ENCODE measurements at places on chromosomes 7 and 10.

GRCh38 chr7:90900628-90901356 lies 304.7 kb downstream of the CDK14 start:
- DNase-seq, result no peak

GRCh38 chr10:63413429-63413828 lies 52.3 kb downstream of the JMJD1C start:
- no peak for DNase-seq

GRCh38 chr7:158289761-158290523 lies 297.7 kb downstream of the PTPRN2 start:
- DNase-seq, result no peak

DNA sequence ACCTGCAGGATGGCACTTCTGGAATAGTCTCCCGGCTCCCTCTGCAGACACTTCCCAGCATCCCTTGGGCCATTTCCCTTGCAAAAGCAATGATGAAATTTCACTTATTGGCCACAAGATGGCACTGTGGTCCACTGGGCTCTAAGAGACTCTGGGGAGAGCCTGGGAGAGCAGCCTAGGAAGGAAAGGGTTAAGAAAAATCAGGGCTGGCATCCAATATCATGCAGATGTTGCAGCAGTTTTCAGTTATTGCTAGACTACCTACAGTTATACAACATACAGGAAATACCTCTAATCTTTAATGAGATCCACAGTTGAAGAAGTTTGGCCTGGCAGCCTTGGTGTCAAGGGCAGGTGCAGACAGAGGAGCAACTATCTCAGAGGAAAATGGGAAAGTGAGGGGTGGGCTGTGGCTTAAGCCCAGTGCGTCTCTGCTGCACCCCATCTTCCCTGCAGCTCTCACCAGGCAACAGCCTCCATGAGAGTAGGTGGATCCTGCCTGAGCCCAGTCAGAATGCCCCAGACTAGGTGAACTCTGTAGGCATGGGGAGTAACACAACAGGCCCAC lies 100.2 kb upstream of the PRSS58 start:
- DNase-seq, result no peak

DNA sequence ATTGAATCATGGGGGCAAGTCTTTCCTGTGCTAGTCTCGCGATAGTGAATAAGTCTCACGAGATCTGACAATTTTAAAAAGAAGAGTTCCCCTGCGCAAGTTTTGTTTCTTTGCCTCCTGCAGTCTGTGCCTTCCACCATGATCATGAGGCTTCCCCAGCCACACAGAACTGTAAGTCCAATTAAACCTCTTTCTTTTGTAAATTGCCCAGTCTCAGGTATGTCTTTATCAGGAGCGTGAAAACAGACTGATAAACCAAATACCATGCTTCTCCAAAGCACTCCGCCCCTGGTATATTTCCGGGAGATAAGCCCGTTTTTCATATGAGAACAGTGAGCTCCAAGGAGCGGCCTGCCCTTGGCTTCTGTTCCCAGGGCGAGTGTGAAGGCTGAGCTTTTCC lies 118.9 kb downstream of the EVX1 start:
- no peak for DNase-seq

DNA sequence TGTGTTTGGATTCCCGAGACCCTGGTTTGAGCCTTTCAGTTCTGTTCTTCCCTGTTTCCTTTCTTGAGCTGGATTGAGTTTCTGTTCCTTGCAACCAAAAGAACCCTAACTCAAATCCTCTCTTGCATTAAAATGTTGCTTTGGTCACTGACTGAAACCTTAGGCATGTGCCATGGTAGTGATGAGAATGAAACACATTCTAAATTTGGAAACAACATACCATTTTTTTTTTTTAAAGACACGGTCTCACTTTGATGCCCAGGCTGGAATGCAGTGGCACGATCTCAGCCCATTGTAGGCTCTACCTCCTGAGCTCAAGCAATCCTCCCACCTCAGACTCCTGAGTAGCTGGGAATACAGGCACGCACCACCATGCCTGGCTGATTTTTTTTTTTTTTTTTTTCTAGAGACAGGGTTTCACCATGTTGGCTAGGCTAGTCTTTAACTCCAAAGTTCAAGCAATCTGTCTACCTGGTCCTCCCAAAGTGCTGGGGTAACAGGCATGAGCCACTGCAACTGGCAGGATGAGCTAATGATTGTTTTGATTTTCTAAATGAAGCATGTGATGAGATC lies 8.4 kb downstream of the THAP5 start:
- no peak for DNase-seq

GRCh38 chr10:283140-283479 lies 147.9 kb downstream of the ZMYND11 start:
- no peak for DNase-seq

- no peak for DNase-seq
These were observed 91.7 kb downstream of the CUBN start for GRCh38 chr10:17037910-17038309.

DNA sequence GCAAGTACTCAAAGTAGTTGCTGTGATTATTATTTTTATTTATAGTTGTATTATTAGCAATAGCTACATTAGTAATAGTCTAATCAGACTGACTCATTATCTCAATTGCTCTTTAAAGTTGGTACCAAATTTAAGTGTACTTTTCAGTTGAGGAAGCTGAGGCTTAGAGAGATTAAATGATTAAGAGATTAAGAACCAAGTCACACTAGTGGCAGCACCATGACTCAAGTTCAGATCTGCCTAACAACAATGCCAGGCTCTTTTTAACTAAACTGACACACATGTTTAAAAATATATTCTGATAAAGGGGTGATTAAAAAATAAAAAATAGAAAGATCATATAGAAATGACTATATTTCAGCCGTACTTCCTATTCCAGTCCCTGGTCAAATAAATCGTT lies 42.0 kb downstream of the FZD1 start:
- DNase-seq, result no peak

GRCh38 chr7:103993551-103993950 lies 4.1 kb upstream of the RELN start:
- no peak for DNase-seq

- no peak for DNase-seq
These were observed 3.7 kb downstream of the DDIT4 start for GRCh38 chr10:72277340-72277995.

GRCh38 chr10:103244666-103245271 lies 918 bp upstream of the RPEL1 start:
- DNase-seq, result peak; percentile 48

DNA sequence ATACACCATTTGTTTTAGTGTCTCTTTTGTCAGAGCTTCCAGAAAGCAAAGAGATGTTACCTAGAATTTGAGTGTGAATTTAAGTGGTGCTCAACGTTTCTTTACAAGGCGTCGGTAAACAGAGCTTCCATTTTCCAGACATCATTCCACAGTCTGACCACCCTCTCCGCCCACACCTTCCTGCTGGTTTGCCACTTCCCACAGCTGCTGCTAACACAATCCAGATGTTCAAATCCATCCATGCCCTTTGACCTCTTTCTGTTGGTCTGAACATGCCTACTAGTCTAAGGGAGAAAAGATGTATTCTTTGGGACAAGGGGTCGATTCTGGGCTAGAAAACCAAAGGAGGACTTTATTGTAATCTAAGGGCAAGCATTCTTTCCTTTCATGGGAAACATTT lies 86.1 kb downstream of the FAM107B start:
- DNase-seq, result no peak

DNA sequence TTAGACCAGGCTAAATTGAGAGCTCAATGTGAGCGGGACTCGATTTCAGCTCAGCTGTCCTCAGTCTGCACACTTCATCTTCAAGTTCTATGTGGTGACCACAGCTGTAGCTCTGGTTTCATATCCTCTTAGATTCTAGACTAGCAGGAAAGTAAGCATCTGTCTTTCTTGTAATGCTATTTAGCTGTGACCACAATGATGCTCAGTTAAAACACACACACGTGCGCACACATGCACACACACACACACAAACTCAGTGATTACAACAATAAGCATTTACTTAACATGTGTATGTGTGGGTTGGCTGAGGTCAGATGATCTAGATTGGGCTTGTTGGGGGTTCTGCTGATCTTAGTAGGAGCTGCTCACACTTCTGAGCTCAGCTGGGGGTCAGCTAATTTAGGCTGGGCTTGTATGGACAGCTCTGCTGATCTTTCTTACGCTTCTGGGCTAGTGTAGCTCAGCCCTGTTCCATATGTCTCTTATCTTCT lies 82.5 kb downstream of the ZNF365 start:
- DNase-seq, result no peak

DNA sequence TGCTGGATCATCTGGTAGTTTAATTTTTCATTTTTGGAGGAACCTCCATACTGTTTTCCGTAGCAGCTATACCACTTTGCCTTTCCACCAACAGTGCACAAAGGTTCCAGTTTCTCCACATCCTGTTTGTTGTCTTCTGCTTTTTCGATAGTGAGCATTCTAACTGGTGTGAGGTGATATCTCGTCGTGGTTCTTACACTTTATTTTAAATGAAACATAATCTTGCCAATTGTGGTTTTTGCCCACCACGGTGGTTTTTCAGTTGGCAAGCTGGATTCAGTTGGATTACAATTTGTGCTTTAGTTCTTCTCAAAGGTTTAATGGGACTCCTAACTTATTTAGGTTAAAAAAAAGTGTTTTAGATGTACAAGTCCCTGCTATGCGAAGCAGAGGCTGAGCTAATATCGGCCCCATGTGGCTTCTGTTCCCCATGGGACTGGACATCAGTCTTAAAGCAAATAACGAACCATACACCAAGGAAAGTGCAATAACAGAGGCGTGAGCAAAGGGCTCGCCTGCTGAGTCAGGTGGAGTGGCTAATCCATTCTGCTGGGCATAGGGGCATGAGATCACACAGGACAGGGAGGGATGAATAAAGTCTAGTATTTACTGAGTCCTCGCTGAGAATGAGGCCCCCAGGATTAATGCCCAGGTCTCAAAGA lies 153.6 kb downstream of the AOAH start:
- DNase-seq, result no peak

- DNase-seq, result no peak
These were observed 16.7 kb upstream of the CADPS2 start for GRCh38 chr7:122902751-122903495.

DNA sequence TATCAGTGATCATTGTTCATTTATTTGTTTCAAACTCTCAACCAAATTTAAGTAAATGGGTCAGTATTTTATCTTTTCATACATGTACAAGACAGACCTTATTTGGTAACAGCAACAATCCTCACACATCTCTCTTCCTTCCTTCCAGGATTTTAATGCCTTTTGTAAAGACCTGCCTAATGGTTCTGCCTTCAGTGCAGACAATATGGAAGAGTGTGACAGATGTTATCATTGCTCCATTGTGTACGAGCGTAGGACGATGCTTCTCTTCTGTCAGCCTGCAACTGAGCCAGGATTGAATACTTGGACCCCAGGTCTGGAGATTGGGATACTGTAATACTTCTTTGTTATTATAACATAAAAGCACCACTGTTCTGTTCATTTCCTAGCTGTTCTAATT lies 6.3 kb downstream of the CAV2 start:
- no peak for DNase-seq

- no peak for DNase-seq
These were observed 2.5 kb downstream of the P4HA1 start for GRCh38 chr10:73093922-73094850.

DNA sequence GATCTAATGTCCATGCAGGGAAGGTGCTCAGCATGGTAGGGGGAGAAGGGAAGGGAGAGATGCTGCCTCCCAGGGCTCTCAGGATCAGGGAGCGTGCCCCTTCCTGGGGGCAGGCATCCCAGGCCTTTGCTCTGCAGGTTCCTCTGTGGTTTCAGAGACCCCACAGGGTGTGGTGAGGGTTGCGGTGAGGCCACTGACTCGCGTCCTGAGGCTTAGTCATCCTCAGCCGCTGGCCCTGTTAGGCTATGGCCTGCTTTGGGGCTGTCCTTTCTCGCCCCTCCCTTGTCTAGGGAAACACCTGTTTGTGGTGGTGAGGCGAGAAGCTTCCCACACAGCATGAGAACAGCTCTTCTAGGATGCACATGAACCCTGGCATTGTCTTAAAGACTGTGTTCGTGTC lies 558.3 kb upstream of the FOXK1 start:
- DNase-seq, result no peak

DNA sequence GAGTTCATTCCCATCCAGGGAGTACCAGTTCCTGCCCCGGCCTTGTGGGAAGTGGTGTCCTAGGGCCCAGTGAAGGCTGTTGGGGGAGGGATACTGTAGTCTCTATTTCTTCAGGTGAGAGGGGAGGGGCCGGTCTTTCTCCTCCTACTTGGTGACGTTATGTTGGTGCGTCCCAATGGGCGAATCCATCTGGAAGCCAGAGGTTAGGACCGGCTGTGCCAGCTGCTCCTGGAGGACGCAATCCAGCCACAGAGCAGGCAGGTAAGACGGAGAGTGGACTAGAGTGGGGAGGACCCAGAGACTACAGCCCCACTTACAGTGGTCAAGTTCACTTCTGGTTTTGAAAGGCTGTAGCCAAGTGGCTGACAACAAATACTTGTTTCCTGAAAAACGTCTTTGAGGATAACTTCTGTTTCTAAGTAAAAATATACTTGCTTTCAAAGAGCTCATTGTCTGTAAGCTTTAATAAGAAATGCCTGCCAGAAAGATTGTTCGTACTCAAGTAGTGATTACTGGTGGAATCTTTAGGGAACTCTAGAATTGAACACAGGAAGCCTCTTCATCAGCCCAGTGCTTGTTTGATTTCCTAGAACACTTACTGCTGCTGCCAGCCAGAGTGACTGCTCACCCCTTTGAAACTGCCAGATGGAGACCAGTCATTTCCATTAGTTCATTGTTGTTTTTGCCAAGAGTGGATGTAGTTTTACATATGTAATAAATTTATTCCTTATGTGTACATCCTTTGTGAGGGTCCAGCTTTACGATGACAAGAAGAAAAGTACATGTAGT lies 25.4 kb downstream of the RBM33 start:
- no peak for DNase-seq

DNA sequence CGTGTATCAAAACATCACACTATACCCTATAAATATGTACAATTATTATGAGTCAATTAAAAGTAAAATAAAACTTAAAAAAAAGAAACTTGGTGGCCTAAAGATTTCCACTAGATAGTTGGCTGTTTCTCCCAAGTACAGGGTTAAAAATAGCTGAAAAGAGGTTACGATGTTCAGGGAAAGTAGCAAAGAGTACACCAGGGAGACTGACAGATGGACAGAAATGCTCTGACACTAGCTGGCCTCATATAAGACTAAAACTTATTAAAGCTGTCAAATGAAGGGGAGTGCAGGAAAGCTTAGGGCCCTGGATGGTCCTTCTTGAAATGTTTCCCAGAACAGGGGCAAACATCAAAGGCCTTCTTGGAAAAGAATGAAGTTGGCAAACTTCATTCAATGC lies 51.3 kb downstream of the TCAF1 start:
- no peak for DNase-seq

DNA sequence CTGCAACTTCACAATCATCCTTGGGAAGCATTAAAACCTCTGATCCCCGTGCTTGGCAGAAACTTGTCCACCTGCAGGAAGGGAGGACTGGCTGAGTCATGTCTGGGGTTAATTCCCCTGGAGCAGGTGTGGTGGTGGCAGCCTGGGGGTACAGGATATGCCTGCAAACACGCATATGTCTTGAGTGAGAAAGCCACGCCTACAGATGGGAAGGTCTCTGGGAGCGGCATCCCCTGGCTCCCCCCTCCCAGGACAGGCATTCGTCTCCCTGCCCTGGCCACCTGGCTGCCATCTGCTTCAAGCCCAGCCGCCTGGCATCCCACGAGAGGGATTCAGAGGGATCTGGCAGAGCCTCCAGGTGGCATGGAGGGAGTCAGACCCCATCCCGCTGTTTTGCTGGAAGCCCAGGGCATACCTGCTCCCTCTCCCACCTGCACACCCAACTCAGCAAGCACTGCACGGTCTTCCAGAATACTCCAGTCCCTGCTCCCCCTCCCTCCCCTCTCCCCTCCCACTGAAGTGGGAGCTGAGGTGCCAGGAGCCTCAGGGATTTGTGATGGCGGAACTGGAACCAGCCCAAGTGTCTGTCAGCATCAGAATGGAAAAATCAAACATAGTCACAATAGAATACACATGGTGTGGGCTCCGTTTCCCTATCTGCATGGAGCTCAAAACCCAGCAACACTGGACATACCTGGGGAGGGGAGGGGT lies 61.0 kb downstream of the CAMK2B start:
- no peak for DNase-seq
